Activated effector memory CD4-positive, alpha-beta T cell treated with Interleukin-2 at 50 U/mL for 16 hours (primary cell): ENCODE measurements at places on chromosomes 4 and X.

DNA sequence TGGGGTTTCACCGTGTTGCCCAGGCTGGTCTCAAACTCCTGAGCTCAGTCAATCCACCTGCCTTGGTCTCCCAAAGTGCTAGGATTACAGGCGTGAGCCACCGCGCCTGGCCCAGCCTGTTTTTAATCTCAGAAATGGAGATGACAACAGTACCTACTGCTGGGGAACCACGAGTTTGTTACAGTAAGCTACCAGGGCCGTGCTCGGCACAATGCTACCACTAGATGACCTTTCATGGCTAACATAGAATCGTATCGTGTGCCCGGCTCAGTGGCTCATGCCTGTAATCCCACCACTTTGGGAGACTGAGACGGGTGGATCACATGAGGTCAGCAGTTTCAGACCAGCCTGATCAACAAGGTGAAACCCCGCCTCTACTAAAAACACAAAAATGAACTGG lies 90.8 kb upstream of the SLC34A2 start:
- DNase-seq, result no peak

DNA sequence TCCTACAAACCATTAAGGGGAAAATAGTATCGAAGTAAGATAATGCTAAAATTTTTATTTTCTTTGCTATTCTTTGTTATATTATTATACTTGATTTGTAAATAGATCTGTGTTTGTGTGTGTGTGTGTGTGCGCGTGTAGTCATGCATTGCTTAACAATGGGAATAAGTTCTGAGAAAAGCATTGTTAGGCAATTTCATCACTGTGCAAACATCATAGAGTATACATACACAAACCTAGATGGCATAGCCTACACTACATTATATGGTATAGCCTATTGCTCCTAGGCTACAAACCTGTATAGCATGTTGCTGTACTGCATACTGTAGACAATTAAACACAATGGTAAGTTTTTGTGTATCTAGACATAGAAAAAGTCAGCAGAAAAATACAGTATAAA lies 17.1 kb downstream of the MTTP start:
- DNase-seq, result no peak

DNA sequence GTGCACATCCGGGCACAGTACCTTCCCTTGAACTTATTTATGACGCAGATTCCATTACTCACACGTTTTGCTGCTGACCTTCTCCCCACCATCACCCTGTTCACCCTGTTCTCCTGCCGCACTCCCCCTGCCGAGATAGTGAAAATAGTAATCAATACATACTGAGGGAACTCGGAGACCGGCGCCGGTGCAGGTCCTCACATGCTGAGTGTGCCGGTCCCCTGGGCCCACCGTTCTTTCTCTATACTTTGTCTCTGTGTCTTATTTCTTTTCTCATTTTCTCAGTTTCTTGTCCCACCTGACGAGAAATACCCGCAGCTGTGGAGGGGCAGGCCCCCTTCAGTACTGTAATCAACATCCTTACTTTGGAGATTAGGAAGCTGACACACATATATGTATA lies 1337.1 kb upstream of the PABPC4L start:
- DNase-seq, result no peak

GRCh38 chrX:107714206-107714891 lies 61.2 kb downstream of the TSC22D3 start:
- no peak for DNase-seq

DNA sequence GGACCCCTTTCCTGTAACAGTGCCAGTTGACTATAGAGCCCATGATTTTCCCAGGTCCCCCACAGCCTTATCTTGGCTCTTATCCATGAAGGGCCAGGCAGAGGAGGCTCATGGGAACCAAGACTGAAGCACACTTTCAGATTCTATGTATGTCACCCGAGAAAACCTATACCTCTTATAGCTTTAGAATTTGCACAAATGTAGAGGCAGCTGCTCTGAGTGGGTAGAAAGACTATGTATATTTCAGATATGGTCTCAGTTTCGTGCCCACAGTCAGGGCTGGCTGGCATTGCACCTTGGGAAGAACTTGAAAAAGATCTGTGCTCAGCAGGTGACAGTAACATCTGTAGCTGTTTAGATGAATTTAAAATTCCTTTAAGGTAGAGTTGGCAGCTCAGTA lies 8.3 kb upstream of the LNX1 start:
- no peak for DNase-seq

DNA sequence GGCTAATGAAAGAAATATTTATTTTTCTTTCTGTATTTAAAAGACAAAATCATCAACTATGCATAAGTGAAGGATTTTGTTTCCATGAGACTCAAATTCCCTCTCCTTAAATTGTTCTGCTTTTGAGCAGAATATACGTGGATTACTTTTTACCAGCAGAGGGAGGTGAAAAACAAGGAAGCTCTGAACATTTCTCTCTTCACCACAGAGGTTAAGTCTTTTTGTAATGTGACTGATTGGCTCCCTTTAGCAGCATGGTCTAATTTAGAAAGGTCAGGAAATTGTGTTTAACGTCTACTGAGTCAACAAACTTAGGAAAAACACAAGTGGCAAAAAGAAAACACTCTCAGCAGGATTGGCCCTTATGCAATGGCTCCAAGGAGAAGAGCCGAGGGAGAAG lies 55.1 kb upstream of the F9 start:
- DNase-seq, result no peak
